IMR-90 (cell line): ENCODE measurements at places on chromosomes 16 and 17.
A peak's percentile ranks its signal among the peaks of the same experiment; 100 is the strongest.

- no peak overlapping the region for H3K27ac ChIP-seq
- peaks cover 57% of the 10 kb centered on the region for H3K27me3 ChIP-seq
- H3K4me3 ChIP-seq, result no peak overlapping the region
- no peaks in the 10 kb centered on the region for H3K36me3 ChIP-seq
- no peak for DNase-seq
- peaks cover 3% of the 10 kb centered on the region; the same call in 1 of the 2 replicates for H3K4me1 ChIP-seq
Measured at GRCh38 chr17:28468781-28469180, 4.7 kb upstream of the SLC13A2 start.

- DNase-seq, result no peak
- peaks cover 8% of the 10 kb centered on the region for H3K4me1 ChIP-seq
- H3K4me3 ChIP-seq, result no peak overlapping the region
- no peaks in the 10 kb centered on the region for H3K36me3 ChIP-seq
- no peak overlapping the region for H3K27ac ChIP-seq
- H3K27me3 ChIP-seq, result no peaks in the 10 kb centered on the region
Measured at GRCh38 chr17:72790190-72790589, 302.3 kb downstream of the SLC39A11 start.

GRCh38 chr16:57501492-57501891 lies 15.2 kb upstream of the DOK4 start:
- H3K4me3 ChIP-seq, result no peak overlapping the region
- H3K27ac ChIP-seq, result no peak overlapping the region
- no peaks in the 10 kb centered on the region for H3K4me1 ChIP-seq
- H3K27me3 ChIP-seq, result peaks cover 66% of the 10 kb centered on the region

- H3K4me1 ChIP-seq, result peaks cover 13% of the 10 kb centered on the region
- DNase-seq, result no peak
- H3K27ac ChIP-seq, result peak overlapping the region; percentile 48; the same call in 1 of the 2 replicates
- no peak overlapping the region for H3K4me3 ChIP-seq
Measured at GRCh38 chr16:48497932-48498768, 111.8 kb downstream of the N4BP1 start.

DNA sequence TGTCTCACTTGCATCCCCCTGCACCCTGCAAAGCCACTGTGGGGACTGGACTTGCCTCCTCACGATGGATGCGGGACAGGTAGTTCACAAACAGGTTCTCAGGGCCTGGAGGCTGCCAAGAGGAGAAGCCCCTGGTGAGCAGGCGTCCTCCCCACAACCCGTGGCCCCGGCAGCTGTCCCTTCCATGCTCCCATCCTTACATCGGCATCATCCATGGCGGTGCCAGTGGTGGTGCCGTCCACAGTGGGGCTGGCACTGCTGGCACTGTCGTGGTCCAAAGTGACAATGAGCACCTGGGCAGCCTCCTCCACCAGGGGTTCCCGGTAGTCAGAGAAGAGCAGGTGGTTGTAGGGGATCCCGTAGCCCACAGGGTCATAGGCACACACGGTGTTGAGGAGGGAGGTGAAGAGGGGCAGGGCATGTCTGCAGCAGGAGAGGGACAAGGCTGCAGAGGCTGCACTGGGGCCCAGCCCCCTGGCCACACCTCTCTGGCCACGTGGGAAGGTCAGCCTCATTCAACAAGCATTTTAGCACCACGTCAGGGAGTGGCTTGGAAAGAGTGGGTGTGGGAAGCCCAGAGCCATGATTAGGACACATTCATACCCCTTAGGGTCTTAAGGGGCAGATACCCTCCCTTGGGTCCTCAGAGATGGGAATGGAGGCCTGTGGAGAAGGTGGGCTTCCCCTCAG lies 12.6 kb downstream of the HID1 start:
- H3K27ac ChIP-seq, result no peak overlapping the region
- DNase-seq, result peak; percentile 15
- no peak overlapping the region for H3K4me3 ChIP-seq
- H3K27me3 ChIP-seq, result peaks cover 11% of the 10 kb centered on the region
- H3K36me3 ChIP-seq, result no peaks in the 10 kb centered on the region
- 0 out of 2 replicates have a peak, but pooled peaks cover 1% of the 10 kb centered on the region for H3K4me1 ChIP-seq

- H3K4me3 ChIP-seq, result no peak overlapping the region
- no peak overlapping the region for H3K27ac ChIP-seq
- no peaks in the 10 kb centered on the region for H3K27me3 ChIP-seq
- DNase-seq, result no peak
Measured at GRCh38 chr16:55898592-55898991, 23.4 kb upstream of the CES5A start.

DNA sequence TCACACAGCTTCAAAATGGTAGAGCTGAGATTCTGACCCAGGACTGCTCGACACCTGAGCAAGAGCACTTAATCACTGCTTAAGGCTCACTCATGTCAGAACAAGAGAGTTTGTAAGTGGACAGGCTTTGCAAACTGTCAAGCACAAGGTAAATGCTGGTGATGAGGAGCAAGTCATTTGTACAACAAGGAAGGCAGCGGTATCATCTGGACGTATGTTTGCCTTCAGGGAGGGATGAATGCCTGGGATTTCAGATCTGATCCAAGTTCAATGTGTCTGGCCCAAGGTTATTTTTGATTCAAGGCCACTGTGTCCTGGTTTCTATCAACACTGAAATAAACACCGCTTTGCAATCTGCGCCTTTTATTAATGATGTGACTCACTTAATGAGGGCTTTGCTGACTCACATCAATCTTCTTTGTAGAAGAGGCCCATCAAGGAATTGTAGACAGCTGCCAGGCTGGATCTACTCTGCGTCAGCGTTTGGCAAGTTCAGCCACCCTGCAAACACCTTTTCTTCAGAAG lies 174.4 kb upstream of the HS3ST3A1 start:
- H3K27me3 ChIP-seq, result no peaks in the 10 kb centered on the region
- H3K36me3 ChIP-seq, result no peaks in the 10 kb centered on the region
- no peak overlapping the region for H3K4me3 ChIP-seq
- no peak for DNase-seq
- H3K4me1 ChIP-seq, result no peaks in the 10 kb centered on the region

GRCh38 chr17:39915559-39915958 lies 2.9 kb downstream of the GSDMB start:
- no peaks in the 10 kb centered on the region for H3K27me3 ChIP-seq
- no peaks in the 10 kb centered on the region for H3K4me1 ChIP-seq
- H3K27ac ChIP-seq, result no peak overlapping the region
- DNase-seq, result no peak
- H3K36me3 ChIP-seq, result peaks cover 22% of the 10 kb centered on the region
- H3K4me3 ChIP-seq, result no peak overlapping the region

DNA sequence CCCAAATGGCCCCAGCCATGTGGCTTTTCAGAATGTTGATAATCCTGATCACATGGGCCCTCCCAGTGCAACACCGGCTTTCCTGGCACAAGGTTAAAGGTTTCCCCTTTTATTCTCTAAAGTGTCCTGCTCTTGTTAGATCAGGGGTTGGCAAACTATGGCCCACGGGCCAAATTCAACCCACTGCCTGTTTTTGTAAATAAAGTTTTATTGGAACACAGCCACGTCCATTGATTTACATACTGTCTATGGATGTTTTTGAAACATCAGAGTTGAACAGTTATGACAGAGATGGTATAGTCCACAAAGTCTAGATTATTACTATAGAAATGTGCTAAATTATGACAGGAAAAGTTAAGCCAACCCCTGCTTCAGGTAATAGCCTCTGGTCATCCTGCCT lies 157.3 kb downstream of the ZFHX3 start:
- H3K4me1 ChIP-seq, result peaks cover 4% of the 10 kb centered on the region
- no peak for DNase-seq
- H3K4me3 ChIP-seq, result no peak overlapping the region
- H3K27ac ChIP-seq, result no peak overlapping the region

GRCh38 chr16:88045820-88046303 lies 94.6 kb downstream of the BANP start:
- peaks cover 15% of the 10 kb centered on the region for H3K36me3 ChIP-seq
- no peak overlapping the region for H3K4me3 ChIP-seq
- H3K4me1 ChIP-seq, result no peaks in the 10 kb centered on the region

DNA sequence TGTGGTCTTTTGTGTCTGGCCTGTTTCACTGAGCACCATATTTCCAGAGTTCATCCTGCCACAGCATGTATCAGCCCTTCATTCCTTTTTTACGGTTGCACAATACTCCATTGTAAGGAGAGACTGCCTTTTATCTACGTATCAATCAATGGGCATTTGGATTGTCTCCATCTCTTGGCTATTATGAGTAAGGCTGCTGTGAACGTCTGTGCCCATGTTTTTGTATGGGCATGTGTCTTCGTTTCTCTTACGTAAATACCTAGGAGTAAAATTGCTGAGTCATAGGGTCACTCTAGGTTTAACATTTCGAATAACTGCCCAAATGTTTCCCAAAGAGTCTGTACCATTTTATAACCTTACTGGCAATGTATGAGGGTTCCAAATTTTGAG lies 202.8 kb upstream of the FOXF1 start:
- no peak overlapping the region for H3K4me3 ChIP-seq
- H3K27ac ChIP-seq, result peak overlapping the region; percentile 67; the same call in 1 of the 2 replicates
- peaks cover 35% of the 10 kb centered on the region for H3K4me1 ChIP-seq
- DNase-seq, result peak; percentile 83
- H3K36me3 ChIP-seq, result no peaks in the 10 kb centered on the region

- no peak overlapping the region for H3K4me3 ChIP-seq
- no peaks in the 10 kb centered on the region for H3K4me1 ChIP-seq
- no peaks in the 10 kb centered on the region for H3K36me3 ChIP-seq
- H3K27ac ChIP-seq, result no peak overlapping the region
- no peaks in the 10 kb centered on the region for H3K27me3 ChIP-seq
Measured at GRCh38 chr17:74303305-74303704, 22.7 kb upstream of the KIF19 start.

GRCh38 chr17:45170280-45170930 lies 8.7 kb downstream of the HEXIM2 start:
- H3K27me3 ChIP-seq, result no peaks in the 10 kb centered on the region
- peaks cover 4% of the 10 kb centered on the region; the same call in 1 of the 2 replicates for H3K36me3 ChIP-seq
- peak overlapping the region; percentile 71 for H3K27ac ChIP-seq
- DNase-seq, result no peak
- H3K4me3 ChIP-seq, result no peak overlapping the region

DNA sequence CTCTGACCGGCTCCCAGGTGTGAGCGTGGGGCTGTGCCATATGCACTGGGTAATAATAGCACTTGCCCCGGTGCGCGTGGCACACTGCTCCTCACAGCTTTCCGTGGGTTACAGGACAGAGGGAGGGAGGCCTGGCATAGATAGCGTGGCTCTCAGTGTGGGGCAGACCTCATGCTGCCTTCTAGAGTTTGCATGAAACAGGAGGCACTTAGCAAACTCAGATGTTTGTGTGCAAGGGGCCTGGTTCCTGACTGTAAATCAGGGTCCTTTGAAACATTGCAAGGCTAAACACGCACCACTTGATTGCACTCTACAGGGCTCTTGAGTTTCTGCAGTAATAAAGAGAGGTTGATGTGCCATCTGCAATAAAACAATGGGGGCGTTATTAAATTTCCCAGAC lies 101.7 kb downstream of the RPTOR start:
- H3K36me3 ChIP-seq, result no peaks in the 10 kb centered on the region; the same call in 1 of the 2 replicates
- H3K27me3 ChIP-seq, result no peaks in the 10 kb centered on the region
- DNase-seq, result no peak
- no peak overlapping the region for H3K27ac ChIP-seq
- H3K4me1 ChIP-seq, result peaks cover 21% of the 10 kb centered on the region

DNA sequence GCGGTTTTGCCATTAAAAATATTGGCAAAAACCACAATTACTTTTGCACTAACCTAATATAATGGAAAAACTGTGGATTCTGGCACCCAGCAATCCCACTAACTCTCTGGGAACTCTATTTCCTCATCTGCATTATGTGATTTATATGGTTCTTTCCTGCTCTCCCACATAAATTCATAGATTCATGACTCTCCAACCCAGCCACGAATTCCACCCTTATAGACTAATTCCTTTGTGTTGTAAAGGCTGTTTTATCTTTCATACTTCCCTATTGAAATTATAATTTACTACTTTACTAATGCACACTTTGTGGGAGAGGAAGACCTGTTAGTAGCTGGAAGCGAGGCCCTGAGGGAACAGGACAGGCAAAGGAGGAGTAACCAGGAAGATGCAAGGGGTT lies 88.4 kb upstream of the GNAO1 start:
- H3K36me3 ChIP-seq, result no peaks in the 10 kb centered on the region
- H3K4me1 ChIP-seq, result no peaks in the 10 kb centered on the region
- H3K27ac ChIP-seq, result no peak overlapping the region
- DNase-seq, result no peak
- H3K27me3 ChIP-seq, result no peaks in the 10 kb centered on the region; the same call in 1 of the 2 replicates

- H3K36me3 ChIP-seq, result no peaks in the 10 kb centered on the region
- H3K27me3 ChIP-seq, result no peaks in the 10 kb centered on the region
- H3K27ac ChIP-seq, result no peak overlapping the region
- no peaks in the 10 kb centered on the region for H3K4me1 ChIP-seq
- no peak overlapping the region for H3K4me3 ChIP-seq
Measured at GRCh38 chr16:54538276-54538675, 251.7 kb upstream of the IRX3 start.

- H3K27me3 ChIP-seq, result no peaks in the 10 kb centered on the region
- no peaks in the 10 kb centered on the region for H3K36me3 ChIP-seq
- DNase-seq, result no peak
- no peak overlapping the region for H3K27ac ChIP-seq
Measured at GRCh38 chr16:76791151-76791550, 399.8 kb upstream of the MON1B start.

DNA sequence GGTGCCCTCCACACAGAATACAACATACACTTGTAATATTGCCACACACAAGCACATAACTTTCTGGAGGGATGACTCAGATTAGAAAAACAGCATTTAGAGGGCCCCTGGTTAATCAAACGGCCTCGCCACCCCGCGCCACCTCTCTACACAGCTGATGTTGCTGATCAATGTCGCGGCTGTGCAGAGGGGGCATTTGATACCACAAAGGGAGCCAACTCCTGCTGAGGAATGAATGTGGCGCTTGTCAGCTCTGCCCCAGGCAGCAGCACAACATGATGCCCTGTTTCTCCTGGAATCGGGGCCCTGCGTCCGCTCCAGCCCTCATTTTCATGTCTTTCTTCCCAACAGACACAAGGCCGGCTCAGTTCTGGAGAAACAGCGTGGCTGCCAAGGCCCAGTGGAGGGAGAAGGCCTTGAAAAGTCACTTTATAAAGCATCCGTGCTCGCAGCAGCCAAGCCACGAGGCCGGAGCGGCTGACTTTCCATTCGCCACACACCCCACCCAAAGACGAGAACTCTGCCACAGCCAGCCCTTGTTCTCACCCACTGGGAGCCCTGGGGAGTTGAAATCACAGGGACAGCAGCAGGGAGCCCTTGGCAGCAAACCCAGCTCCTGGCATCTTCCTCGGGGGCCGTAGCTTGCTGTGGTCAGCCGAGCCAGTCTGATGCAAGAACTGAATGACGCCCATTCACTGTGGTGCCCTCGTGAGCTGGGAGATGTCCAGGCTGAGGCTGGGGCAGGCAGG lies 65.6 kb downstream of the XYLT1 start:
- peak; percentile 49 for DNase-seq
- H3K27ac ChIP-seq, result peak overlapping the region; percentile 6; the same call in 1 of the 2 replicates

GRCh38 chr16:61952841-61953240 lies 83.4 kb downstream of the CDH8 start:
- H3K36me3 ChIP-seq, result no peaks in the 10 kb centered on the region
- H3K4me1 ChIP-seq, result no peaks in the 10 kb centered on the region
- H3K27ac ChIP-seq, result no peak overlapping the region
- no peak overlapping the region for H3K4me3 ChIP-seq
- DNase-seq, result no peak

GRCh38 chr17:63345611-63346010 lies 100.5 kb downstream of the CYB561 start:
- peak; percentile 80 for DNase-seq
- no peak overlapping the region for H3K4me3 ChIP-seq
- no peak overlapping the region for H3K27ac ChIP-seq
- H3K36me3 ChIP-seq, result peaks cover 13% of the 10 kb centered on the region
- H3K27me3 ChIP-seq, result no peaks in the 10 kb centered on the region
